Esophagus mucosa (tissue), 1 donor: ENCODE measurements at places on chromosomes 6 and 20. TPM values are rescaled to one million over a fixed set of nuclear protein-coding genes. Genes with fewer than 3 reads are reported as not detected.

The AIF1 gene
- 3.3 TPM for total RNA-seq

DNA sequence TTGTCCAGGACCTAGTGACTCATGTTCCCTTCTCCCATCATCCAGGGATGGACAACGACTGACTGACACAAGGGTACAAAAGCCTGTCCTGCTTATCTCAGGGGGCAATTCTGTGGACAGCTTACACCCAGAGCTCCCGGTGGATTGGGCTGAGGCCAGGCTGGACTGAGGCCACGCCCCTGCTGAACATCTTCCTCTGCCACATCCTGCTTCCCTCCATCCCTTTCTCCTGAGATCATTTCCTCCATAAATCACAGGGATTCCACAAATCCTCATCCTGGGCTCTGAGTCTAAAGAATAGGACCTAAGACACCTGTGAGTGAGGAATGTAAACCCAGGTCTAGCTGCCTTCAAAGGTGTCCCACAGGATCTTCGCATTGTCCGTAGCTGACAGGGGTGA lies 30.4 kb upstream of the RNF24 start:
- ATAC-seq = no peak

DNA sequence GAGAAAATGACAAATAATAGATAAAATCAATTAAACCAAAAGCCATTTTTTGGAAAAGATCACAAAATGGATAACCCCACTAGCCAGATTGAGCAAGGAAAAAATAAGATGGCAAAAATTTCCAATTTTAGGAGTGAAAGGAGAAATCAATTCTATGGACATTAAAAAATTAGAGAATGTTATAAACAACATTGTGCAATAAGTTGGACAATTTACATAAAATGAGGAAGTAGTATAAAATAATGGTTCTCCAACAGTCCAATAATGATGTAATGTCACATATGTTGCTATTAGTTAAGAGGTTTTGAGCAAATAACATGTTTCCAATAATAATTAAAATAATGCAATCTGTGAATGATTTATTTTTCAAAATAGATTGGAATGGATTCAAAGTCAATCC lies 3.1 kb upstream of the SNAP91 start:
- no peak for ATAC-seq

The PAX1 gene
- total RNA-seq = not detected

GRCh38 chr6:21263531-21264287 lies 329.8 kb upstream of the SOX4 start:
- peak; percentile 78 for ATAC-seq

The ERVFRD-1 gene
- total RNA-seq = not detected

DNA sequence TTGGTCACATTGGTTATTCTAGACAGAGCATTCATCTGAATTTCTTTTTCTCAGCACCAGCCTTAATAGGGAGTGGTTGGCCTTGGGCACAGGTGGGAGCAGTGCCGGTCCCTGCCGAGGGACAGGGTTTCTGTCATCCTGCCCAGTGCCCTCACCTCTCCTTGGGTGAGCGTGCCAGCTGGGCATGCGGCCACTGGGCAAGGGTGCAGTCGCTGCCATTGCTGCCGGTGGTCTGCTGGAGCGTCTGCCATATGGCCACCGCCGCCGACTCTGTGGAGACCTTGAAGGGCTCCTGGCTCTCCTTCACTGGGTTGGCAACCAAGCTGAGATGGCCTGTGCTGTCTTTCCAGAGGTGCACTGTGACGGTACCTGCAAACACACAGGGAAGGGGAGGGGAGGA lies 16.4 kb upstream of the UQCC2 start:
- no peak for ATAC-seq

The GPR6 gene
- total RNA-seq = not detected
